Endothelial cell of umbilical vein (primary cell): ENCODE measurements at places on chromosomes 16 and 17. TPM values are rescaled to one million over a fixed set of nuclear protein-coding genes. Genes with fewer than 3 reads are reported as not detected.
A peak's percentile ranks its signal among the peaks of the same experiment; 100 is the strongest.

- peak; percentile 94 for DNase-seq
- H3K4me1 ChIP-seq = peaks cover 29% of the 10 kb centered on the region
- H3K36me3 ChIP-seq = no peaks in the 10 kb centered on the region
- H3K27ac ChIP-seq = peak overlapping the region; percentile 67
- H3K27me3 ChIP-seq = no peaks in the 10 kb centered on the region
These were observed 157.0 kb downstream of the CPPED1 start for GRCh38 chr16:12646490-12647274.

- H3K36me3 ChIP-seq = no peaks in the 10 kb centered on the region
- H3K27ac ChIP-seq = no peak overlapping the region
- H3K4me1 ChIP-seq = no peaks in the 10 kb centered on the region
- no peak overlapping the region for H3K4me3 ChIP-seq
These were observed 149.5 kb downstream of the NTN1 start for GRCh38 chr17:9170853-9171252.

- H3K4me3 ChIP-seq = no peak overlapping the region
- no peak overlapping the region for H3K27ac ChIP-seq
- H3K27me3 ChIP-seq = no peaks in the 10 kb centered on the region
- H3K36me3 ChIP-seq = peaks cover 2% of the 10 kb centered on the region
- H3K4me1 ChIP-seq = no peaks in the 10 kb centered on the region
- DNase-seq = peak; percentile 36
These were observed 12.2 kb downstream of the MED13 start for GRCh38 chr17:62052765-62053338.

- H3K27ac ChIP-seq = no peak overlapping the region
- H3K27me3 ChIP-seq = no peaks in the 10 kb centered on the region
These were observed 81.9 kb downstream of the MGAT5B start for GRCh38 chr17:76949913-76950695.

DNA sequence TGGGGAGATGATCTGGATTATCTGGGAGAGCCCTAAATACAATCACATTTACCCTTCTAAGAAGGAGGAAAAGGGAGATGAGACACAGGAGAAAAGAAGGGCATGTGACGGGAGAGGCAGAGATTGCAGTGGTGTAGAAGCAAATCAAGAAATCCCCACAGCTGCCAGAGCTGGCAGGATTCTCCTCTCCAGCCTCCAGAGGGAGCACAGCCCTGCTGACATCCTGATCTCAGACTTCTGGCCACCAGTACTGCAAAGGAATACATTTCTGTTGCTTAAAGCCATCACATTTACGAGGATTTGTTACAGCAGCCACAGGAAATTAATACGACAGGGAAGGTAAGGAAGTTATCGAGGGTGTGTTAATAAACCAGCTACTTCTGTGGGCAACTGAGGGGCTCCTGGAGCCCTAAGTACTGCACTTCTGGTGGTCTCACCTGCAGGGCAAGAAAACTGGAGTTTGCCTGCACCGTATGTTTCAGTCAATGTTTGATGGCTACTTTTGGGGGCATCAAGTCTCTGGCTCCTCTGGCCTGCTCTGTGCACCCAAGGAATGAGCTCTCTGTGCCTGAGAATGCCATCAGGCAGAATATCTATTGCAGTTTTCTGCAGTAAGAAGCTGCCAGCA, 22.9 kb upstream of the CDH13 start:
- peaks cover 4% of the 10 kb centered on the region for H3K27me3 ChIP-seq
- no peak overlapping the region for H3K27ac ChIP-seq
- peak; percentile 68 for DNase-seq
- no peaks in the 10 kb centered on the region for H3K4me1 ChIP-seq

DNA sequence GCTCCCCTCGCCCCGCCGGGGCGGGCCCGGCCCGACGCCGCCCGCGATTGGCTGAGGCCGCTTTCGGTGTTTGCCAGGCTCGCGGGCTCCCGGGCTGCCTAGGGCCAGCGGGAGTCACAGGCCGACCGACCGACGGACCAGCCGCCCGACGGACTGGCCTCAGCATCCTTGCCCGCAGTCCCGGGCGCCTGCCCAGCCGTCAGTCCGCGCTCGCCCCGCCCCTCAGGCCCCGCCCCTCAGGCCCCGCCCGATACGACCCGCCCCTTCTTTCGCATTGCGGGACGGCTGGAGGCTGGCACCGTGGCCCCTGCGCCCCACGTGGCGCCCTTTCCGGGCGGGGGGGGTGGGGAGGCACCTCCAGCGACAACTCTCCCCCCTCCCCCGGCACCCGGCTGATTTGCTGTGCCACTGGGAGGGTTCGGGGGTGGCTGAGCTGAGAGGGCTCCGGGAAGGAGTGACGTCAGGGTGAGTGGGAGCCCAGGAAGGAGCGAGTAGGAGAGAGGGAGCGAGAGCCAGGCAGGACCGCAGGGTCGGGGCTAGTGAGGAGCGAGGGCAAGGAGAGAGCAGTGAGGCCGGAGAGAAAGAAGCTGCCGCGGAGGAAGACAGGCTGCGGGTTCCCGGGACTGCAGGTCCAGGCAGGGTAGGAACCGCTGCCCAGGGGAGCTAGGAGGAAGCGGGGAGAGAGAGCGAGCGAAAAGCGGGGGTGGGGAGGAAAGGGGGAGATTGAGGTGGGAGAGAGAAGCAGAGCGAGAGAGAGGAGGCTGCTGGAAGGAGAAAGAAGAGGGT, at the start of gene ASPHD1:
Gene ASPHD1, plus strand, starts transcription at position 387 of the 786 bp plus-strand sequence. CDS start 484 bp downstream, outside the sequence.
- H3K4me1 ChIP-seq = peaks cover 5% of the 10 kb centered on the region
- H3K36me3 ChIP-seq = no peaks in the 10 kb centered on the region
- peaks cover 8% of the 10 kb centered on the region for H3K27me3 ChIP-seq
- H3K4me3 ChIP-seq = peak within 1 kb of the TSS; percentile 46
- no peak within 1 kb of the TSS for H3K27ac ChIP-seq
- peak; percentile 49 for DNase-seq

DNA sequence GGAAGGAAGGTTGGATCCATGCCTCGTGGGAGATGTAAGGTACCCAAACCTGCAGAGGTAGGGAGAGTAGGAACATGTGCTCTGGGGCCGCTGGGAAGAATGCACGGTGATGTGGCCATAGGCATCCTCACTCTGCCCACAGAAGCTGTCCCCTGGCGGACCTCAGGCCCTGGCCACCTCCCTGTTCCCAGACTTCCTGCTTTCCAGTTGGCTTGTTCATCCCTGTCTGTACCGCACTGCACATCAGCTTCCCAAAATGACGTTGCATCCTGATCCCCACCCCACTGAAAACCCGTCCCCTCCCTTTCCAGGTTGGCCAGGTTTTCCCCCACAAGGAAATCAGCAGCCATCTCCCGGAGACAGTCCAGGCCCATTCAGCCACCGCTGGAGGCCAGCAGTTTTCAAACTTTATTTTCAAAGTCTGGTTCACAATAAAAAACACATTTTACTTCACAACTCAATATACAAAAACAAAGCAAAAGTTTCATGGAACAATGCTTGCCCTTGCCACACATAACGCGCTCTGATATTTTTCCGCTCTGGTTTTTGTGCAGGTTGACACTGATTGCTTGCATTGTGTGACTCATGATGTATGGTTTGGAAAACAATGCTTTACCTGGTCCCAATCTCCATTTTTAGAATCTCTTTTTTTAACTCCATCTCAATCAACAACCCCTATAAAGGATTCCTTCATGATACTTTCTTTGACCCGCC, 143.0 kb downstream of the GAS7 start:
- no peak overlapping the region for H3K4me3 ChIP-seq
- H3K4me1 ChIP-seq = no peaks in the 10 kb centered on the region
- no peak for DNase-seq
- H3K27me3 ChIP-seq = no peaks in the 10 kb centered on the region
- H3K36me3 ChIP-seq = no peaks in the 10 kb centered on the region
- no peak overlapping the region for H3K27ac ChIP-seq

- H3K4me1 ChIP-seq = peaks cover 36% of the 10 kb centered on the region
- H3K27me3 ChIP-seq = no peaks in the 10 kb centered on the region
- H3K4me3 ChIP-seq = no peak overlapping the region
- no peak for DNase-seq
- peaks cover 35% of the 10 kb centered on the region for H3K36me3 ChIP-seq
- H3K27ac ChIP-seq = no peak overlapping the region
These were observed 8.6 kb downstream of the GOSR2 start for GRCh38 chr17:46931596-46931995.

DNA sequence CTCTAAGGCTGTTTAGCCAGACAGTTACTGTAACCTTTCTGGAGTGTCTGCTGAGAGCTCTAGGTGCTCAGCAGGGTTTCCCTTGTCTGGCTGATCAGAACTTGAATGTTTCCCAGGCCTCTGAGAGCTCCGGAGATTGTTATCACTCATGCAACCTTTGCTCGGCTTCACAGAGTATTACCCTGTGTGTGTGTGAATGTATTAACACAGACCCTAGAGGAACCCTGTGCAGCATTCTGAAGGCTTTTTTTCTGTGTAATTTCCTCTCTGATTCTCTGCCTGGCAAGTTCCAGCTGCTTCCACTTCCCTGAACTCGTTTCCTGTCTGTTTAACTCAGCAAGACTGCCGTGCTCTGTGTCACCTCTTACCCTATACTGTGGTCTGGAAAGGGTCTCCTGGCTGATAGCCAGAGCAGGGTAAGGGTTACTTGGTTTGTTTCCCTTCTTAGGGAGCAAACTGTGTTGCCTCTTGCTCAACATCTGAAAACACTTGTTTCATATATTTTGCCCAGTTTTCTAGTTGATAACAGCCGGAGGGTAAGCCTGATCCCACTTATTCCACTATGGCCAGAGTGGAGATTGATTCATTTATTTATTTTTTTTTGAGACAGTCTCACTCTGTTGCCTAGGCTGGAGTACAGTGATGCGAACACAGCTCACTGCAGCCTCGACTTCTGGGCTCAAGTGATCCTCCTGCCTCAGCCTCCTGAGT, 21.7 kb downstream of the PRMT7 start:
- H3K27me3 ChIP-seq = no peaks in the 10 kb centered on the region
- no peak overlapping the region for H3K4me3 ChIP-seq
- DNase-seq = peak; percentile 98
- peak overlapping the region; percentile 95 for H3K27ac ChIP-seq
- peaks cover 22% of the 10 kb centered on the region for H3K4me1 ChIP-seq

- H3K36me3 ChIP-seq = peaks cover 1% of the 10 kb centered on the region
- no peaks in the 10 kb centered on the region for H3K27me3 ChIP-seq
- no peak for DNase-seq
- H3K27ac ChIP-seq = no peak overlapping the region
- no peak overlapping the region for H3K4me3 ChIP-seq
These were observed 35.8 kb downstream of the LITAF start for GRCh38 chr16:11550791-11551498.

DNA sequence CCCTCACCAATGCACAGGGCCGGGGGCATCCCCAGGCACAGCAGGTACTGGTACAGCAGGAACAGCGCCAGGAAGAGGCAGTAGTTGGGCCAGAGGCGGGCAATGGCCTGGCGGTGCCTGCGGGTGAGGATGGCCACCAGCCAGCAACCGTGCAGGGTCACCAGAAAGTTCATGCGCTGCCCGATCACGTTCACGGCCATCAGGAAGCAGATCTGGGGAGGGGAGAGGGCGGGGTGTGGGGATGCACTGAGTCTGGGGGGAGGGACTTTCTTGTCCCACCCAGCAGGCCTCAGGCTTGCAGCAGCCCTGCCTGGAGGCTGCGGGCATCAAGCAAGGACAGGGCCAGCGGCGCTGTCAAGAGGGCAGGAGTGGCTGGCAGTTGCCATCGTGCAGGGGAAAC, 25.4 kb downstream of the CTU2 start:
- DNase-seq = no peak
- H3K27me3 ChIP-seq = no peaks in the 10 kb centered on the region
- H3K36me3 ChIP-seq = peaks cover 67% of the 10 kb centered on the region
- no peak overlapping the region for H3K27ac ChIP-seq

DNA sequence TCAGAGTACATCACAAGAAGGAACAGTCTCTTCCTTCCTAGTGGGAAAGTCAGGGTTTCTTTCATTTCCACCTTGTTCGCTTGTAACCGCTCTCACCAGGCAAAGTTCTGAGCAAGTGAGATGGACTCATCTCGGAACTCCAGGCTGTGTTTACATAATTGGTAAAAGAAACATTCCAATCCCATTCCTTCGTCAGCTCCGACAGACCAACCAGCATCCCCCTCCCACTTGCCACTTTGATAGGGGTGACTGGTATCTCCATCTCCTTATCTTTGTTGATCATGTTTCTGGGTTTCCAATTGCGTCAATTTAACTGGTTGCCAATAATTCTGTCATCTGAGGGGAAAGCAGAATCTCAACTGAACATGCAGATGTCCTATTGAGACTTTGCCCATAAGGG, 36.8 kb upstream of the LYRM9 start:
- no peaks in the 10 kb centered on the region for H3K27me3 ChIP-seq
- no peaks in the 10 kb centered on the region for H3K36me3 ChIP-seq
- no peak overlapping the region for H3K27ac ChIP-seq
- no peak for DNase-seq
- H3K4me3 ChIP-seq = no peak overlapping the region

GRCh38 chr17:9484789-9485188, 90.8 kb downstream of the STX8 start:
- no peak overlapping the region for H3K4me3 ChIP-seq
- DNase-seq = no peak
- no peaks in the 10 kb centered on the region for H3K27me3 ChIP-seq
- peaks cover 3% of the 10 kb centered on the region for H3K4me1 ChIP-seq

- no peaks in the 10 kb centered on the region for H3K36me3 ChIP-seq
- DNase-seq = peak; percentile 49
- H3K4me1 ChIP-seq = no peaks in the 10 kb centered on the region
- H3K4me3 ChIP-seq = no peak overlapping the region
- H3K27ac ChIP-seq = no peak overlapping the region
These were observed 7.6 kb downstream of the MRM1 start for GRCh38 chr17:36608794-36609497.

- H3K4me3 ChIP-seq = no peak overlapping the region
- H3K27me3 ChIP-seq = no peaks in the 10 kb centered on the region
- no peaks in the 10 kb centered on the region for H3K36me3 ChIP-seq
- no peak for DNase-seq
- H3K4me1 ChIP-seq = no peaks in the 10 kb centered on the region
These were observed 154.2 kb upstream of the SHISA6 start for GRCh38 chr17:11086646-11087340.

GRCh38 chr17:49916854-49917515, 52.0 kb upstream of the DLX4 start:
- H3K27me3 ChIP-seq = peaks cover 42% of the 10 kb centered on the region
- H3K36me3 ChIP-seq = no peaks in the 10 kb centered on the region
- H3K4me3 ChIP-seq = no peak overlapping the region
- no peaks in the 10 kb centered on the region for H3K4me1 ChIP-seq

- H3K4me3 ChIP-seq = no peak overlapping the region
- H3K27ac ChIP-seq = no peak overlapping the region
- H3K27me3 ChIP-seq = no peaks in the 10 kb centered on the region
- no peak for DNase-seq
These were observed 8.6 kb downstream of the WDR45B start for GRCh38 chr17:82639628-82640027.

- no peaks in the 10 kb centered on the region for H3K27me3 ChIP-seq
- peaks cover 6% of the 10 kb centered on the region for H3K36me3 ChIP-seq
- DNase-seq = peak; percentile 25
- peak overlapping the region; percentile 51 for H3K4me3 ChIP-seq
- no peak overlapping the region for H3K27ac ChIP-seq
These were observed 1.3 kb downstream of the KCTD2 start for GRCh38 chr17:75048249-75048878.

GRCh38 chr17:33385133-33385532, 92.0 kb upstream of the ASIC2 start:
- no peak overlapping the region for H3K27ac ChIP-seq
- H3K27me3 ChIP-seq = no peaks in the 10 kb centered on the region
- H3K36me3 ChIP-seq = no peaks in the 10 kb centered on the region
- H3K4me3 ChIP-seq = no peak overlapping the region

The P2RX1 gene
- not detected in 2 replicates for total RNA-seq

The CMTM1 gene
- total RNA-seq = 9.3 and 12.3 TPM in 2 replicates
